ENCODE measurements at places on chromosomes 7 and 10.

- DNase-seq = no peak
Observed at GRCh38 chr7:47709051-47709450, 127.1 kb upstream of the TNS3 start.

- DNase-seq = no peak
Observed at GRCh38 chr10:86798611-86799010, 42.2 kb downstream of the BMPR1A start.

DNA sequence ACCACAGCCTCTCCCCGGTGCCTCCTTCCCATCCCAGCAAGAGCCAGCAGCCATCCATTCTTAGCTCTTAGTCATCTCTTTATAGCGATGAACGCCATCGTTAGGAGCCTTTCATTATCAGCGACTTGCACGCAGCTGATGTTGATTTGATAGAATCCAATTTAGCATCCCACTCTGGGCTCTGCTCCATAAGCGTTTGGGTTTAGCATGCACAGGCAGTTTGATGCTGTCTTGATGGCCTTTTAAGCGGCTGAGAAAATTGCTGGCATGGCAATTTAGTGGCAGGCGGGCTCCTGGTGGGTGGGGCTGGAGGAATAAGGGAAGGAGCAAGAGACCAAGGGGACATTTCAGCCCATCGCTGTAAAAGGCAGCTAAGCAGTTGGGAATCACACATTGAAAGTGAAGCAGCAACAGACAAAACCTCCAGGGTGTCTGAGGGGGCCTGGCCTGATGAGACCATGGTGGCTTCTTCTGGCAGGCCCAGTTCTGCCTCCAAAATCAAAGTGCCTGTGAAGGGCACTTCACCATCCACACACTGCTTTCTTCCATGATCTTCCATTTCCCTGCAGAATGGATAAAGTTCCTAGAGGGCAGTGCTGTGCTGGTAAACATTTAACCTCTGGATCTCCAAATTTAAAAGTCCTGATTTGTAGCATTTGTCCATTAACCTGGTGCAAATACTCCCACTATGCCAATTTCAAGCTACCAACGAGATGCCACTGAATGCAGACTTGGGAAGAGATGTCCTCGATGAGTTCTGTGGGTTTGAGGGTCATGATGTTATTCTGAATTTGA lies 107.8 kb upstream of the PLXNA4 start:
- no peak for DNase-seq

GRCh38 chr7:129123510-129123857 lies 21.0 kb upstream of the TSPAN33 start:
- DNase-seq = no peak

GRCh38 chr10:1957057-1957456 lies 219.7 kb upstream of the ADARB2 start:
- no peak for DNase-seq

DNA sequence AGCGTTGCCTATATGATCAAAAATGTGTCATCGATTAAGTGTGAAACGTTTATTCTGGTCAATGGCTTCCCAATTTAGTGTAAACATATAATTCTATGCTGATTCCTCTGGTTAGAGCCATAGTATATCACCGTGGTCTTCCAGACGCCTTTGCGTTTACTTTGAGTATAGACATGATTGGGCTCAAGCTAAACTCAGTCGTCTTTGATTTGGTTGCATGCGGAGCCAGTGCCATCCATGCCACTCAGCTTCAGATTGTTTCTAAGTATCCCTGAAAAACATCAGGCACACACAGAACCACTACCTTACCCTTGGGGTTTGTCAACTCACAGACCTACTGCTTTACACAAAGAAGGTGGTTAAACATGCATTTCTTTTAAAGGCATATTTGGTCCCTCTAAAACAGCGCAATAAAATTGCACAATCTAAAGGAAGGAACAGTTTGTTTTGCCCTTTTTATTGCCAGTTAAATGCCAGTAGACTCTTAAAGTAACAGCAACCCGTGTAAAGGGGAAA lies 273.6 kb upstream of the KLF6 start:
- no peak for DNase-seq

DNA sequence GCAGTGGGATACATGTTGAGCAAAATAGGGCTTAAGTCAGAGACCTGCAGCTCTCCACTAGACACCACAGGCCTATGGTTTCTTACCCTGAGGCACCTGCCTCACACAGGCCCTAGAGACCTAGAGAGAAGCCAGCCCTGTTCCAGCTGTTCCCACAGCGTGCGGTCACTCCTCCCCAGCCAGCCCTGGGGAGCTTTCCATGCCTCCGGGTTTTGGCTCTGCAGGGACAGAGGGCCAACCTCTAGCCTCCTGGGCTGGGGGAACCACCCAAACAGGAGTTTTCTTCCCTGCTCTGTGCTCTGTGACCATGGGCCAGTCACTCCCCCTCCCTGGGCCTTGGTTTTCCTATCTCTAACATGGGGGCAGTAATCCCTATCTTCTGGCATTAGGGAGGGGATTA lies 33.0 kb downstream of the SH2B2 start:
- no peak for DNase-seq

DNA sequence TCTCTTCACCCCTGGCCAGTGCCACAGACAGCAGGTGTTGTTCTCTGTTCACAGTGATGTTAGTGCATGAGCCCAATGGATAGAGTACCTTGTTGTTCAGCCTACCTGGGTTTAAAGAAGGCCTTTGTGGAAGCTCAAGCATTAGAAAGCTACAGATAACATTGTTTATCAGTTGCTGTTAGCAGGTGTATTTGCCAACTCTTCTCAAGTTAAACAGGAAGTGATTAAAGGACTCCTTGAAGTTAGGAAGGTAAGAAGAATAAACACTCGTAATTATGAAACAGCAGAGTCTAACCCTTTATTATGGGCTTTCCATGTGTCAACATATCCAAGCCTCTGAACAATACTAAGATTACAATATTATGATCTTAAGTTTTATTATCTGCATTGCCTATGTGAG lies 25.9 kb downstream of the RGR start:
- no peak for DNase-seq

GRCh38 chr10:12701696-12702095 lies 299.8 kb downstream of the CCDC3 start:
- DNase-seq = no peak

DNA sequence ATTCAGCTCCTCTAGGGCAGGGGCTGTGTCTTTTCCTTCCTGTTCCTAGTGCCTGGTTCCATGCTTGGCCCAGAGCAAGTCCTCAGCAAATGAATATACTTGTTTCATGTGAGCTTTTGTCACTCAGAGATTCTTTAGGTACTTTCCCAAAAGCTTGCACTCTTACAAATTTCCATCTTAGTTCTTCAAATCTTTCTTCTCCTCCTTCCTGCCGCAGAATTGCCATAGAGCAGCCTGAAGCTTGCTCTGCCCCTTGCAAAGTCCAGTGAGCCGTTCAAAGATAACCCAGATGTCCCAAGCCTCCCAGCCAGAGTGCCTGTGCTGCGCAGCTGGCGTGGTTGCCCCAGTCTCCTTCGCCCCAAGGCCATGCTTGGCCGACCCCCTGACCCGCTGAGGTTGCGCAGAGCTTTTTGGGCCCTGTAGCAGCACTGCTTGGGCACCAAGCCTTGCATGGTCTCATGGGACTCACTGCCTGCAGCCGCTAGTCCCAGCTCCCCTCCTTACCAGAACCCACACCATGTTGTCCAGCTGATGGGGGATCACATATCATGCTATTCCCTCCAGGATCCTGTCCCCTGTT lies 20.7 kb downstream of the CHST3 start:
- DNase-seq = no peak

- no peak for DNase-seq
Observed at GRCh38 chr7:130988443-130988842, 254.4 kb upstream of the KLF14 start.

GRCh38 chr10:69640196-69640980 lies 10.3 kb downstream of the FAM241B start:
- DNase-seq = no peak

Measured in activated gamma-delta T cell treated with Interleukin-2 at 50 U/mL for 16 hours (primary cell).